HFF-Myc (cell line): ENCODE measurements at places on chromosomes 7 and 10.

DNA sequence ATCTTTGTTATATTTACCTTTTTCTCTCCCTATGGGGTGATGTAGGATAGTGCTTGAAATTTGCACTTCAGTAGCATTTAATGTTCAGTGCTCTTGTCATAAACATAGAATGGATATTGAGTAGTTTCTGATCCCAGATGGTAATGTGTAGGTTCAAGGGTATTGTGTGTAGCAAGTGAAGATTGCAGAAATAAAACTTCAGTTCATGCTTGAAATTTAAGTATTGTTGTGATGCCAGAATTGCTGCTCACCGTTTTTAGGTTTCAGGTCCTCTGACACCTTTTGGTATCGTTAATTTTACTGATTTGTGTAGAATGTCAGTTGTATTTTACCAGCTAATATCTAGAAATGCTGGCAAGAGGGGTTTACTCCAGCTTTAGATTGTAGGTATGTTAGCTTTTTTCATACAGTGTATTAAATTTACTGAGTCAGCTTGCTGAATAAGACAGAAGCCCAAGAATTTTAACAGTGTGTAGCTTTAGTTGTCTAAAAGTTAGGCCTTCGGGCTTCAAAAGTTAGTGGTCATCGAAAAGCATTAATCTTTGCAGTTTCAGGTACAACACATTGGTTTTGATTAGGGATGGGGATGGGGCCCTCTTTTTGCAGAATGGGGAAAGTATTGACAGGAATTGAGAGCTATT, 1.9 kb downstream of the PTEN start:
- DNase-seq: no peak

DNA sequence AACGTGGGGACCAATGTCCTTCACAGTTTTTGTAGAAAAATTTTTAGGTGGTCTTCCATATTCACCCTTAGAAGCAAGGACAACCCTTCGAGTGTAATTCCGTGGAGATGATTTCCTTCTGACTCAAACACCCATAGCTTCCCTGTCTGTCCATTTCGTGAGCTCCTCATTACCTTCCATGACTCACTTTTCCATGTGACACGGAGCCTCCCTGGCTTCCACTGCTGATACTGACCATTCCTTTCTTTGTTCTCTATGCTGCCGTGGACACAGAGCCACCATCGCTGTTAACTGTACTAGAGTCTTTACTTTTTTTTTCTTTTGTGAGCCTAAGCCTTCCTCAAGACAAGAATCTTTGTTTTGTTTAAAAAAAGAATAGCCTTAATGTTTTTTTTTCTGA, 12.5 kb upstream of the ARMS2 start:
- no peak for DNase-seq

DNA sequence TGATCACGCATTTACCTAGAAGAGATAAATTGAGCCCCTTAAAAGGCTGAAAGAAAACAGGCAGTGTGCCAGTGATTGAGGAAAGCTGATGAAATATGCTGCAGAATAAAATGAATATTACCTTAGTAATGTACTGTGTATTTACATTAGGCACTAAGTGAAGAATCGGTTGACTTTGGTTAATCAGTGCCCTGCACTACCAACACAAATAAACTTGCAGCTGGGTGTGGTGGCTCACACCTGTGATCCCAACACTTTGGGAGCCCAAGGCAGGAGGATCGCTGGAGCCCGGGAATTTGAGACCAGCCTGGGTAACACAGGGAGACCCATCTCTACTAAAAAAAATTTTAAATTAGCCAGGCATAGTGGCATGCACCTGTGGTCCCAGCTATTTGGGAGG, 148.3 kb upstream of the TCF7L2 start:
- no peak for DNase-seq

- no peak for DNase-seq
Observed at GRCh38 chr10:66880826-66881225, 45.0 kb upstream of the LRRTM3 start.

DNA sequence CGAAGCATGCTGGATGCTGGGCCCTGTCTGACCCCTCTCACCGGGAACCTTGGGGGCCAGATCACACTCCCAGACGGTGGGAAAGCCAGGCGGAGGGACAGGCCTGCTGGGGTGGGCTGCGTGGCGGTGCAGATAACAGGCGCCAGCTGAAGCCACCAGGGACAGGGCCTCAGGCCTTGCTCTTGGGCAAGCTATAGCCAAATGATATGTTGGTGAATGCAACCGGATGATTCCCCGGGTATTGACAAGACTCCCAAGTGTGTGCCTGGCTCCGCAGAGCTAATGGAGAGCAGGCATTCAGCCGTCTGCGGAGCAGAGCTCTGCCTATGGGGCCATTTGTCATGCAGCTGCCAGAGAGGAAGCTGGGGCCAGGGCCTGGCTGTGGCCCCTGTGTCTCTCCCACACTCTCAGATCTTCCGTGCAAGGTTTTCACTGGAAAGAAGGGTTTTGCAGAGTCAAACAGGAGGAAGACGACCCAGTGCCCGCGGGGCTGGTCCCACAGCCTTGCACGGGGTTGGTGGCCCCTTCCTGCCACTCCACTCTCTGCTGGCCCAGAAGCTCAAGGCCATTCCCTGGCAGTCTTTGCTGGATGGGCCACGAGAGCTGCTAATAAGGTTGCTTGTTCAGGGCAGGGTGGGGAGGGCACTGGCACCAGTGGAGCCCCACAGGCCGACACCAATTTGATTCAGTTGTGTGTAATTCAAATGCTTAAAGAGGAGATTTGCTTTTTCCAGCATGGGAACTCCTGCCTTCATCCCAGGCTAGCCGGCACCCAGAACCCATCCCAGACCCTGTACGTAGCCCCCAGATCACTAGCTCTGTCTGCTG, 91.8 kb downstream of the PRKAG2 start:
- DNase-seq: no peak
